Suprapubic skin (tissue), 4 donors: ENCODE measurements at places on chromosomes 5 and 9.

DNA sequence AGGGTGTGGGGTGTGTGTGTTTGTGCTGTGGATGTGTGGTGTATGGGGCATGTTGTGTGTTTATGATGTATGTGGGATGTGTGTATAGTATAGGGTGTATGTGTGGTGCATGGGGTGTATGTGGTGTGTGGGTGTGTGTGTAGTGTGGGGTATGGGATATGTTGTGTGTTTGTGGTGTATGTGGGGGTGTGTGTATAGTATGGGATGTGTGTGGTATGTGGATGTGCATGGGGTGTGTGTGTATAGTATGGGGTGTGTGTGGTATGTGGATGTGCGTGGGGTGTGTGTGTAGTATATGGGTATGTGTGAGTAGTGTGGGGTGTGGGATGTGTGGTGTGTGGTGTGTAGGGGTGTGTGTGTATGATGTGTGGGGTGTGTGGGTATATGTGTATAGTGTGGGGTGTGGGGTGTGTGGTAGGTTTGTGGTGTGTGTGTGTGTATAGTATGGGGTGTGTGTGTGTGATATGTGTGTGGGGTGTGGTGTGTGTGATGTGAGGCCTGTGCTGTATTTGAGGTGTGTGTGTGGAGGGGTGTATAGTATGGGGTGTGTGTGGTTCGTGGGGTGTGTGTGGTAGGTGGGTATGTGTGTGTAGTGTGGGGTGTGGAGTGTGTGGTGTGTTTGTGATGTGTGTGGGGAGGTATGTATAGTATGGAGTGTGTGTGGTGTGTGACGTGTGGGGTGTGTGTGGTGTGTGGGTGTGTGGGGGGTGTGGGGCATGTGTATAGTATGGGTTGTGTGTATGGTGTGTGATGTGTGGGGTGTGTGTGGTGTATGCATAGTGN, 10.5 kb downstream of the ECSCR start:
- H3K36me3 ChIP-seq = no peaks in the 10 kb centered on the region
- H3K4me3 ChIP-seq = no peak overlapping the region
- no peak overlapping the region for H3K27ac ChIP-seq
- no peak for DNase-seq
- H3K4me1 ChIP-seq = peaks cover 2% of the 10 kb centered on the region
- H3K27me3 ChIP-seq = no peaks in the 10 kb centered on the region

DNA sequence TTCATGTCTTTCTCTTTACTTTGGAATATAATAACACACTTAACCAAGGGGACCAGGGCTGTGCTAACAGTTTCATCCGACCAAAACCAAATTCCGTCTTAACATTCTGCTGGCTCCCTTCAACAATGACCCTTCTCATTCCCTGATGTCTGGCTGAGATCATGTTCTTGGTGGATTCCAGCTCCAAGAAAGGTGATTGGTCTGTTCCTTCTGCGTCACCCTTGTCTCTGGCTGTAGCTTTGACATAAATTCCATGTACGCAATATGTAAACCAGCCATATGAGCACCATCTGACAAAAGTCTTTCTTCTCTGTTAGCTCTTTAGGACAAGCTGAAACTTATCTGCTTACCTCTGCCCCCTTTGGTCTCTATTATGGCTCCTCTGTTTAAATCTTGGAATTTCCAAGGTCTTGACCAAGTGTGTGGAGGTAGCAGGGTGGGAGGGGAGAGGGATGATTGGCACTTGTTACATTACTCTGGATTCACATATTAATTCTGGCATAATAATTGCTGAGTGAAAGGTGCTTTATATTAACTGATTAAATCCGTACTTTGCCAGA, 45.7 kb upstream of the HSD17B4 start:
- H3K4me3 ChIP-seq = no peak overlapping the region
- H3K36me3 ChIP-seq = no peaks in the 10 kb centered on the region
- H3K27ac ChIP-seq = no peak overlapping the region
- no peak for DNase-seq
- H3K4me1 ChIP-seq = peaks cover 14% of the 10 kb centered on the region

DNA sequence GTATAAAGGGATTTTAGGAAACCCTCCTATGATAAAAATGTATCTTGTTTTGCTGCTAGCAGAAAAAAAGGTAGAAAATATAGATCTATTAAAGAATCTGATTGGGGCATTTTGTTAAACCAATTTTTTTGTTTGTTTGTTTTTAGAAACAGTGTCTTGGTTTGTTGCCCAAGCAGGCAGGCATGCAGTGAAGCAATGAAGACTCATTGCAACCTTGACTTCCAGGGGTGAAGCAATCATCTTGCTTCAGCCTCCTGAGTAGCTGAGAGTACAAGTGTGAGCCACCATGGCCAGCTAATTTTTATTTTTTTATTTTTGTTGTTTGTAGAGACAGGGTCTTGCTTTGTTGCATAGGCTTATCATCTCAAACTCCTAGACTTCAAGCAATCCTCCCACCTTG, 755.8 kb upstream of the EDIL3 start:
- H3K4me1 ChIP-seq = no peaks in the 10 kb centered on the region
- H3K27me3 ChIP-seq = no peaks in the 10 kb centered on the region
- H3K36me3 ChIP-seq = no peaks in the 10 kb centered on the region
- no peak for DNase-seq
- no peak overlapping the region for H3K27ac ChIP-seq
- no peak overlapping the region for H3K4me3 ChIP-seq

DNA sequence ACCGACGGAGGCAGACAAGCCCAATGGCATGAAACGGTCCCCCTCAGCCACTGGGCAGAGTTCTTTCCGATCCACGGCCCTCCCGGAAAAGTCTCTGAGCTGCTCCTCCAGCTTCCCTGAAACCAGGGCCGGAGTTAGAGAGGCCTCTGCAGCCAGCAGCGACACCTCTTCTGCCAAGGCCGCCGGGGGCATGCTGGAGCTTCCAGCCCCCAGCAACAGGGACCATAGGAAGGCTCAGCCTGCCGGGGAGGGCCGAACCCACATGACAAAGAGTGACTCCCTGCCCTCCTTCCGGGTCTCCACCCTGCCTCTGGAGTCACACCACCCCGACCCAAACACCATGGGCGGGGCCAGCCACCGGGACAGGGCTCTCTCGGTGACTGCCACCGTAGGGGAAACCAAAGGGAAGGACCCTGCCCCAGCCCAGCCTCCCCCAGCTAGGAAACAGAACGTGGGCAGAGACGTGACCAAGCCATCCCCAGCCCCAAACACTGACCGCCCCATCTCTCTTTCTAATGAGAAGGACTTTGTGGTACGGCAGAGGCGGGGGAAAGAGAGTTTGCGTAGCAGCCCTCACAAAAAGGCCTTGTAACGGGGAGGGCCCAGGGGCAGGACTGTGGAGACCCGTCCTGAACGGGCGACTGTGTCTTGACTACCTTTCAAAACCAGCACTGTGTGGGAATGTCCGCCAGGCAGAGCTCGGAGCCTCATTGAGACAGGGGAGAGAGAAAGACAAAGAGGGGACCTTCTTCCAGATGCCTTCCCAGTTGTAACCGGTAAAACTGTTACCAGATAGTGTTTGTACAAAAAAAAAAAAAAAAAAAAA, 29.9 kb downstream of the CD180 start:
- H3K4me1 ChIP-seq = peaks cover 7% of the 10 kb centered on the region
- peak overlapping the region; percentile 76 for H3K27ac ChIP-seq
- peak overlapping the region; percentile 34 for H3K4me3 ChIP-seq
- H3K36me3 ChIP-seq = peaks cover 40% of the 10 kb centered on the region

- H3K27ac ChIP-seq = no peak overlapping the region
- no peak for DNase-seq
- H3K4me1 ChIP-seq = no peaks in the 10 kb centered on the region
- no peaks in the 10 kb centered on the region for H3K36me3 ChIP-seq
These were observed 15.5 kb upstream of the SLC36A3 start for GRCh38 chr5:151318850-151319732.

- H3K27me3 ChIP-seq = no peaks in the 10 kb centered on the region
- no peaks in the 10 kb centered on the region for H3K36me3 ChIP-seq
- H3K4me3 ChIP-seq = no peak overlapping the region
- no peak for DNase-seq
- no peak overlapping the region for H3K27ac ChIP-seq
These were observed 75.9 kb downstream of the FBXO38 start for GRCh38 chr5:148459669-148460068.

DNA sequence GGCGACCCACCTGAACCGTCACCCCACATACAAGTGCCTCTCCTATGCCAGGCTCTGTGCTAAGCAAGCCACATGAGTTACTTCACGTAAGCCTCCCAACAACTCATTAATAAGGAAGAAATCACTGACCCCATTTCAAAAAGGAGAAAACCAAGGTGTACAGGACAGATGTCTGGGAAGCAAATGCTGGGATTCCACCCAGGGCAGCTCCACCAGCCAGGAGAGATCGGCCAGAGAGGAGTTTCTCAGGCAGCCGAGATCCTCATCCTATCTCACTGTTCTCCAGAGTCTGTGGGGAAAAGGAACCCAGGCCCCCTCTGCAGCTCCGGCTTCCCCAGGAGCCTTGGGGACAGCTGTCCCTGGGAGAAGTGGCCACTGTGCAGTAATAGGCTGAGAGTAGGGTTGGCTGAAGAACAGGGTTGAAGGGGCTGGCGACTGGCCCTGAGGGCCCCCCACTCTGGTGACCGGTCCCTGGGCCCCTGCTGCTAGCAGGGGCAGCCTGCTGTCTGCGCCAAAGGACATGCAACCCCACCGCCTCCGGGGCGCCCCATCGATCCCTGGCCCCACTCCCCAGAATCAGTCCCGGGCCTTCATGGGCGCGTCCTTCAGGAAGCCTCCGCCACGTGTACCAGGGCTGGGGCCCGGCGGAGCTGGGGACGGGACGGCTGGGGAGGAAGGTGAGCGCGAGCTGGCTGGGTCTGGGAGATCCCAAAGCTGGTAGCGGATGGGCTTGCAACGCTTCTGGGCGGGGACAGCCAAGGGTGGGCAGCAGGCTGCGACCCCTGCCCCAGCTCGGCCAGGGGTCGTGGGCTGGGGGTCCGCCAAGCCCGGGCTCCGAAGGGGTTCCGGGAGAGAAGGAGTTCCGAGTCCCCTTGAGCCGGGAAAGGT, 44.1 kb upstream of the STXBP1 start:
- H3K27ac ChIP-seq = peak overlapping the region; percentile 97
- peaks cover 74% of the 10 kb centered on the region for H3K4me1 ChIP-seq
- H3K4me3 ChIP-seq = peak overlapping the region; percentile 76
- peak; percentile 79 for DNase-seq

DNA sequence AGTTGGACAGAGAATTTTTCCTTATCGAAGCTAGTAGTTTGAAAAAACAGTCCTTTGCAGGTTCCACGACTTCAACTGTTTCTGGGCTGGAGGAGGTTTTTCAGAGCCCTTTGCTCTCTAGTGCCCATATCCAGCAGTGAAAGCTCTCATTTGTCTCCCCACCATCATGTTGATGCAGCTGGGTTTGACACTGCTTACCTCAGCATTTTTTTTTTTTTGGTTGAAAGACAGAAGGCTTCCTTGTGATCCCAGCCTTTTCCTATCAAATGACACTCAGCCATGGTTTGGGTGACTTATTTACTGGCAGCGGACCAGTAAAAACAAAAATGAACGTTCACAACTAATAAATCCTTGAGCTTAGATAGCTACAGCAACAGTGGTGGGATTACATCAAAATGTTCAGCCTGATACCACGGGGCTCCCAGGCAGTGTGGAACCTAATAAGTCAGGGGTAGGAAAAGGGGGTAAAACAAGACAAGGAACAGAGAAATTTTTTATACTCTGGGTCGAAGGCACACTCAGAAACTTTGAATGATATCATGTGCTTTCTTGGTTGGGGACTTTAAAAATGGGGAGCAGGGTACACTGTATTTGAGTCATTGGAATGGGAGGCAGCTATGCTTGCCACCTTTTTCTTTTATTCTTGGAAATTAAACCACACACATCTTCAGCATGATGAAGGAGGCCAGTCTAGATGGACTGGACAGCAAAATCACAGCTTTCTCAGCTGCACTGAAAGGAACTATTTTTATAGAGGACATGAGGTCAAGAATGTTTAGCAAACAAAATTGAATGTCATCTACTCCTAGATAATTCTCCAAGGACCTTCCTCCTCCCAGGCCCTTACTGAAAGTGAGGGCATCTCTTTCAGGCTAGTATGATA, 308.9 kb upstream of the MPDZ start:
- H3K4me3 ChIP-seq = no peak overlapping the region
- DNase-seq = no peak
- no peaks in the 10 kb centered on the region for H3K27me3 ChIP-seq
- H3K36me3 ChIP-seq = no peaks in the 10 kb centered on the region
- peaks cover 11% of the 10 kb centered on the region for H3K4me1 ChIP-seq

GRCh38 chr5:133309984-133310621, 258.3 kb downstream of the HSPA4 start:
- no peak overlapping the region for H3K4me3 ChIP-seq
- H3K27ac ChIP-seq = no peak overlapping the region
- no peak for DNase-seq
- no peaks in the 10 kb centered on the region for H3K36me3 ChIP-seq

DNA sequence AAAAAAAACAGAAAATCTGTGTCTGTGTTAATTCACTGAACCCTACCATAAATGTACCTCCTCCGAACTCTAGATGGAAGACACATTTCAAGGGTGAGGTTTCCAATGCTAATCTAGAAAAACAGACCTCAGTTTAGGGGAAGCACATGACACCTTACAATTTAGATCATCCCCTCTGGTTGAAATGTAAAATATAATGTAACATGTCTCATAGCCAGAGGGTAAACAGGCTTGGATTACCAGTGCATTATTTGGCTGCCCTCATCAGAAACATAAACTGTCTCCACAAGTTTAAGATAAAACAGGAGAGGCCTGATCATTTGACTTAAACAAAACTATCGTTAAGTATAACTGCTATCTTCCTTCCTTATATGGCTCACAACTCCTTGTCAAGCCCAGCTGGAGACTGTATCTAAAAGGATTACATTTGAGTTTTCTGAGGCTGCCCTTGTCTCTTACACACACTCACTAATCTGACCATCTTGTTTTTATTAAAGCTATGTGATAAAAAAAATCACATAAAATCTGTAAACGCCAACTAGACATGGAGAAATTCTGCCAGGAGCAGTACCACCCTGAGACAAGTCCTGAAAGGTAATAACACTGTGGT, 105.7 kb downstream of the LURAP1L start:
- DNase-seq = no peak
- no peaks in the 10 kb centered on the region for H3K27me3 ChIP-seq
- H3K27ac ChIP-seq = no peak overlapping the region
- no peak overlapping the region for H3K4me3 ChIP-seq
- no peaks in the 10 kb centered on the region for H3K36me3 ChIP-seq
- H3K4me1 ChIP-seq = peaks cover 19% of the 10 kb centered on the region

DNA sequence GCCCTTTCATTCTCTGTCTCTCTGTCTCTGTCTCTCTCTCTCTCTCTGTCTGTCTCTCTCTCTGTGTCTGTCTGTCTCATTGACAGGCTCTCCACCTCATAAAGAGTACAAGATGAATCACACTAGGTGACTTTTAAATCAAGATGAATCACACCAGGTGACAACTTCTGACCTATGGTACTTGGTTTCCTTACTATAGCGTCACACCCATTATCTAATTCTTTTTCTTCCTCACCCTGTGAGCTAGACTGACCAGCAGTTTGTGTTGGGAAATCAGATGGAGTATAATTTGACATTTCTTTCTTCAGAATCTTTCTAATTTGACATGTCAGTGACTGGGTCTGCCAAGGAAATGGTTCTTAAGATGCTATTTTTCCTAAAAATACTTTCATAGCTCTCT, 232.9 kb downstream of the ARRDC3 start:
- H3K4me1 ChIP-seq = peaks cover 32% of the 10 kb centered on the region
- no peaks in the 10 kb centered on the region for H3K27me3 ChIP-seq
- no peak overlapping the region for H3K27ac ChIP-seq
- no peak for DNase-seq
- H3K4me3 ChIP-seq = no peak overlapping the region
- H3K36me3 ChIP-seq = no peaks in the 10 kb centered on the region
